AG08395 (cell line): ENCODE measurements at places on chromosomes 16 and 17.

GRCh38 chr16:35187665-35188225, 1728.3 kb downstream of the TP53TG3F start:
- no peak for DNase-seq

- DNase-seq = no peak
Observed at GRCh38 chr17:45162025-45162687, 481 bp downstream of the HEXIM2 start.

DNA sequence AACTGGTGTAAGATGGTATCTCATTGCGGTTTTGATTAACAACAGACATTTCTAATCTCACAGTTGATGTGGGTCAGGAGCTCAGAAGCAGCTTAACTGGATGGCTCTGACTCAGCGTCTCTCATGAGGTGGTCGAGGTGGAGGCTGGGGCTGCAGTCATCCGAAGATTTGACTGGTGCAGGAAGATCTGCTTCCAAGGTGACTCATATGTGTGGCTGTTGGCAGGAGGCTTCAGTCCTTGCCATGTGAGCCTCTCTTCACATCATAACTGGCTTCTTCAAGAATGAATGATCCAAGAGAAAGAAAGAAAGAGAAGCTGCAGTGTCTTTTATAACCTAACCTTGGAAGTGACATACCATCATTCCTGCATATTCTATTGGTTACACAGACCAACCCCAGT, 376.1 kb downstream of the SEC14L1 start:
- DNase-seq = peak; percentile 47

- no peak for DNase-seq
Observed at GRCh38 chr17:77572851-77573250, 385.7 kb upstream of the TNRC6C start.

DNA sequence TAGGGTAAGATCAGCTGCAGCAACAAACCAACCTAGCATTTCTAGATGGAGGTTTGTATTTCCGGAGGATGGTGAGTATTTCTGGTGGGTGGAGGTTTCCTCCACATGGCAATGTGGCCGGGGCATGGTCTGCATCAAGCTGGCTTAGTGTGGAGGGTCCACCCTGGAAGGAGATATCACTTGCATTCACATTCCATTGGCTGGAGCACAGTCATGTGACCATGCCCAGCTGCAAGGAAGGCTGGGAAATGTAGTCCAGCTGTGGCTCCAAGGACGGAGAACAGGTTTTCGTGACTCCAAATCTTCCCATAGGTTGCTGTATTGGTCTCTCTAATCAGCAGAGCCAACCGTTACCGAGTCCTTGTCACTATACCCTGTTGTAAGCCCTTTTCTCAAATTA, 68.7 kb downstream of the RAI1 start:
- DNase-seq = peak; percentile 48

- no peak for DNase-seq
Observed at GRCh38 chr16:51550800-51551347, 399.8 kb upstream of the SALL1 start.

DNA sequence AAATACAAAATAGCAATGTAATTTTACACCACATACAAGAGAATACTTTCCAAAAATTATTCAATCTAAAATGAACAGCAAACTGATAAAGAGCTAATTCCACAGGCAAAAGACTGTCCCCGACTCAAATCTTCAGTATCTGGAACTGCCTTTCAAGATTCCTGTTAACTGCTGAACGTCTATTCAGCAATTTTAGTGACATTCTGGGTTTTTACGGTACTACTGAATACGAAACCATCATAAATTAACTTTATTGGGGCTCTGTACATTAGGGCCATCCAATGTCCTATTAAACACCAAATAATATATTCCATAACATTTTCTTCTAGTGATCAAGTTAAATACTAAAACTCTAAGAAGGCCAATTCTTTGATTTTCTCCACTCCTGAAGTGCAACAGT, 1.6 kb downstream of the FBXL20 start:
- no peak for DNase-seq
